Hematopoietic multipotent progenitor cell treated with erythropoietin and hydrocortisone succinate and interleukin-3 and kit ligand, for 6 days (in vitro differentiated cells): ENCODE measurements at places on chromosomes 16 and 17.
A peak's percentile ranks its signal among the peaks of the same experiment; 100 is the strongest.

DNA sequence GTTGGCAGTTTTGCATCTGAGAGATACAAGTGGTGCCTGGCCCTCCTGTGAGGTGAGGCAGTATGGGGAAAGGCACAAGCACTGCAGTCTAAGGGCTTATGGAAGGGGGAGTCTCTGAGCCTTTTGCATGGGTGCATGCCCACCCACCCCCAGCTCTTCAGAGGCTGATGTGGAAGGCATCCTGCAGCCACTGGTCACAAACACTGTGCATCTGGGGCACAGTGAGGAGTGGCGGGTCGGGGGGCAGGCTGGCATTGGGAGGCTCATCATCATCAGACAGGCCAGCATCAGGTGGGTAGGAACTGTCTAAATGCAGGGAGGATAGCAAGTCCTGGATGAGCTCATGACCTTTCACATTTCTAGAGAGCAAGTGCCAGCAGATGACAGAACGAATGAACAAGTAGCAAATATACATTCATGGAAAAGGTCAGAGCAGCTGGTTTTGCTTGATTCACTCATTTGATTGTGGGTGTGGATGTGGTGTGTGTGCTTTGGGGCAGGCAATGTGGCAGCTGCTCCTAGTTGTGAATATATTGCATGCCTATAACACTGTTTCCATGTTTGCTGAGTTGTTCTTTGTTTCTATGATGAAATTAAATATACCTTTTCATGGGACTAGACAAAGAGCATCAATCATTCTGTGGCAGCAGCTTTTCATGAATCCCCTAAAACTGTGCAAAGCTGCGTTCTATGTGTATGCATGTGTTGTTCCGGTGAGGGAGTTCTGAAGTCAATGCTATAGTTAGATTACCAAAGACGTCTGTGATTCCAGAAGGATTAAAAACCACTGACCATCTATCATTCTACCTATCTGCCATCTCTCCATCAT lies 29.2 kb downstream of the TRIM25 start:
- DNase-seq = no peak

- DNase-seq = no peak
These were observed 296.3 kb downstream of the CPPED1 start for GRCh38 chr16:12507366-12507765.

DNA sequence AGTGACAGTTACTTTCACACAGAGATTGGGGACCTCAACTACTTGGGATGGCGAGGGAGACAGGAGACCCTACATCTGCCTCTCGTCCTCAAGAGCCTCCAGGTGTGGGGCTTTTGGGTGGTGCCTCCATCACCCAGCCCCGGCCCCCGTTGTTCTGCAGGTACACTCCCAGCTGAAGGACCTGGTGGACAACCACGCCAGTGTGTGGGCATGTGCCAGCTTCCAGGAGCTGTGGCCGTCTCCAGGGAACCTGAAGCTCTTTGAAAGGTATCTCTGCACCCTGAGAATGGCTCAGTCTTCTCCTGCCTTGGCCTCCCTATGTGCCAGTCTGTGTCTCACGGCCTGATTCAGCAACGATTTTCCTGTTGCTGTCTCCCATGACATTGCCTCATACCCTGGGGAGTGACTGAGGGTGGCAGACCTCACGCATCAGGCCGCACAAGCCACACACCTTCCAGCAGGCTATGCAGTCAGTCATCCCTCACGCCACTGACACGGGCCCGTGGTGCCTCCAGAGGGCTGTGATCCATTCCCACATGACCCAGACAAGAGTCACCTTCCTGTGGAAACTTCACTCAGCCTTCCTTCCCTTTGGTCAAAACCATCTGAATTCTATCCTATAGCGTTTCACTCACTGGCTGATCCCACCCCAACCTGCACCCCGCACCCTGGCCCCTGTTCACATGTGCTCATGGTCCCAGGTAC lies 3.7 kb downstream of the CCNF start:
- no peak for DNase-seq

DNA sequence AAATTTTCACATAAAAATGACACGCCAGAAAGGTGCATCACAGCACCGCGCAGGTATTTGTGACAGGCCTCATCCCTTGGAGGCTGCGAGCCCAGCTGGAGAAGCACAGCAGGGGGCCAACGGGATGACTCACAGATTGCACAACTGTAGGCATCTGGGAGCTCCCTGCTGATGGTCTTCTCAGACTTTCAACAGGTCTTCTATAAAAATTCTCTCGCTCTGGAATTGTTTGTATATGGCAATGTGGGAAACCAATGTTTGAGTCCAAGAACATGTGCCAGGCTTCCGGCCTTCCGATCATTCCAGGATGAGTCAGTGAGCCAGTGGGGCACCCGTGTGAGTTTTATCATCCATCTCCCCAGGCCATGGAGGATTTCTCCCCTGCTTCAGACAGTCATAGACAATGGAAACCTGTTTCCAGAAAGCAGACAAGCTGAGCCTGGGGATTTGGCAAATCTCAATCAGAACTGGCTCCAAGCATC lies 24.1 kb upstream of the ADORA2B start:
- DNase-seq = no peak

DNA sequence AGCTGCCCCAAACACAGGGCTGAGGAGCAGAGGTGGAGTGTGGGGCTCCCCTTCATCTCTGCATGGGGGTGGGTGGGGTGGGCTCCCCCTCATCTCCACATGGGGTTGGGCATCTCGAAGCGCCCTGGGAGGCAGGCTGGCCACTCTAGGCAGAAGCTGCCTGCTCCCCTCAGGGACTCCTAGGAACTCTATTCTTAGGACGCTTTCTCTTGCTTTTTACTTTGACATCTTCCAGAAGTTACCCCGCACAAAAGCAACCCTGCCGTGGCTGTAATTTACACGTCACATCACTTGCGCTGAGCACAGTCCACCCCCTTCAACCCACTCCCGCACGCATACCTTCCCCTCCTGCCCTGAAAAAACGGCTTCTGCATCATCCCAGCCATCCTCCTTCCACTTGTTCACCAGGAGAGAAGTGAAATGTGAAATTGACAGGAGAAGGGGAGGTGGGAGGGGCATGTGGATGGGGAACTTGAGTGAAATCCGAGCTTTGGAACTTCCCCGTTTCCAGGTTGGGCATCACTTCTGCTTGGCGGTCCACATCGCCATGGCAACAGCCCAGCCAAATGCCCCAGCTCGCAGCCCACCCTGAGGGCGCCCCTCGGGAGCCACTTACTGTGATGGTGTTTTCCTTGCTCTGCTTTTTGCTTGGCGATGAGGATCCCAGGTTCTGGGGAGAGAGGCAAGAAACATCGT lies 53.7 kb upstream of the RCVRN start:
- no peak for DNase-seq

- no peak for DNase-seq
These were observed 53.9 kb downstream of the USP22 start for GRCh38 chr17:20988896-20989295.

- no peak for DNase-seq
These were observed 7.8 kb upstream of the ALOX12B start for GRCh38 chr17:8095361-8095760.

GRCh38 chr17:28864991-28865849 lies 10.4 kb downstream of the ERAL1 start:
- peak; percentile 98 for DNase-seq

DNA sequence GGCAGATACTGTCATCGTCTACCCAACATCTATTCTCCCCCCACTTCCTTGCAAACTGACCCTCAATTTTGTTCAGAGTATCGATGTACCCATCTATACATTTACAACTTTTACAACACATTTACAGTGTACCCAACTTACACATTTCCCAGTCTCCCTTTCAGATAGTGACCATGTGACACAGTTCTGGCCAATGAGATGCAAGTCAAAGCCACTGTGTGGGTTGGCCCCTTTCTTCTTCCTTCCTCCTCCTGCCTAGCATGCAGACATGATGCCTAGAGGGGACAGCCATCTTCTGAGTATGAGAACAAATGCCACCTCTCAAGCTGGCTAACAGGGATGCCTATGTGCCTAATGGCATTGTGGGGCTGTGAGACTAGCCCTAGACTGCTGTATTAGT lies 11.3 kb upstream of the NFAT5 start:
- no peak for DNase-seq

DNA sequence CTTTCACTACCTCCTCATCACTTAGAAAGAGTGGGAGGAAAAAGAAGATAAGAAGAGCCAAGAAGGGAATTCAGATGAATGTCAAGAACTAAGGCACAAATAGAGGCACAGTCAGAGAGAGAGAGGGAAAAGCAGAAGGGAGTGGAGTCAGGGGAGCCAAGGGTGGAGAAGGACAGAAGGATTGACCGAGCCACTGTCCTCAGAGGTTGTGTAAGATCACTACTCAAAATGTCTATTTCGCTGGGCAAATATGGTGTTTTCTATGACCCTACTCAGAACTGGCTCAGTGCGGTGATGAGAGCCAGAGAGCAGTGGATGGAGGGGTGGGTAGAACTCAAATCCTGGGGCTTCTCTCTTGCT lies 139.2 kb upstream of the HS3ST2 start:
- DNase-seq = no peak

GRCh38 chr16:81035975-81036750 lies 521 bp downstream of the ATMIN start:
- peak; percentile 46 for DNase-seq

GRCh38 chr17:79188048-79188447 lies 113.4 kb downstream of the ENGASE start:
- peak; percentile 38 for DNase-seq

- DNase-seq = no peak
These were observed 2.8 kb downstream of the ACE start for GRCh38 chr17:63479495-63480184.

DNA sequence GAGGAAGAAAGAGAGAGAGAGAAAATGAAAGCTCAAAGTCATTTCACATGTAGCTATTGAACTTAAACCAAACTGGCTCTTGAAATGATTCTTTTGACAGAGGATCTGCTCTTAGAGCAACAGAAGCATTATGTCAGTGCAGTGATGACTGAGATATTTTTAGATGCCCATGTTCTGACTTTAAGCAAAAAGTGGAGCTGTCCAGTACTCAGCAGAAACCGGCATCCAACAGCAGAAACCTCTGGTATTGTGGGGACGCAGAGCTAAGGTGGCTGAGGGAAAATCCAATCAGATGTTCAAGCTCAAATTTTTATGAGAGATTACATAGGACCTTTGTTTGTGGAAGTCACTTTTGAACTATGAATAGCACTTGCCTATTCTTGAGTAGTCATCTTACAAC lies 69.8 kb upstream of the ANKFN1 start:
- no peak for DNase-seq

DNA sequence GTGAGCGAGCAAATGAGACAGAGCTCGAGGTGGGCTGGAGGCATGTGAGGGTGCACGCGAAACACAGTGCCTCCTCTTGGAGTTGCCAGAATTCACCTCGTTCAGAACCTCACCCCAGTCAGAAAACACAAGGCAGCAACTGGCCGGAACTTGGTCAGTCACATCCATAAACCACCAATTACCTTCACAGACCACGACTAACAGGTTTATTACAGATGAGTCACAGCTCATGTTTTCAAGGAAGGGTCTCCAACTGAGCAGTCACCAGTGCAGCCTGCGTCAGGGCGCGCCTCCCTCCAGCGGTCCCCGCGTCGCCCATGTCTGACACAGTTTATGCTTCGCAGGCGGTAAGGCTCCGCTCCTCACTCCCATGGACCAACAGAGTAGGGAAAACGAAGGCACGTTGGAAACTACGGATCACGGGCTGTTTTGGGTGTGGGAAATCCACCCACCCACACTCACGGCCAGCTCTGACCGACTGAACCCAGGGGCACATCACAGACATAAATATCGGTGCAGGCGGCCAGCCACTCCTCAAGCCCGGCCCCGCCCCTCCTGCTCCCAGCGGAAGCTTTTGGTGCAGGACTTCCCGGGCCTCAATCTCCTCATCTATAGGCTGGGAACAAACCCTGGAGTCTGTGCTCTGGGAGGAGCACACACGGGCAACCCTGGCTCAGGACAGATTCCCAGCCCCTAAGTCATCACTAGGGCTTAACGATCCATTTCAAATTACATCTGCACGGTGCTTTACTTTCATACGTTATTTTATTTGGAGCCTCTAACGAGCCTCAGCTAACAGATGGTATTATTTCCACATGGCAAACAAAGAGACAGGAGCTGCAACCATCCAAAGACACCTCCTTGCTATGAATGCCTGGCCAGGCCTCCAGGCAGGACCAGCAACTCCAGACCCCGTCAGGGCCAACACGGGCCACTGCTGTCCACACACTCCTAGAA lies 126.3 kb downstream of the ZNF778 start:
- no peak for DNase-seq

DNA sequence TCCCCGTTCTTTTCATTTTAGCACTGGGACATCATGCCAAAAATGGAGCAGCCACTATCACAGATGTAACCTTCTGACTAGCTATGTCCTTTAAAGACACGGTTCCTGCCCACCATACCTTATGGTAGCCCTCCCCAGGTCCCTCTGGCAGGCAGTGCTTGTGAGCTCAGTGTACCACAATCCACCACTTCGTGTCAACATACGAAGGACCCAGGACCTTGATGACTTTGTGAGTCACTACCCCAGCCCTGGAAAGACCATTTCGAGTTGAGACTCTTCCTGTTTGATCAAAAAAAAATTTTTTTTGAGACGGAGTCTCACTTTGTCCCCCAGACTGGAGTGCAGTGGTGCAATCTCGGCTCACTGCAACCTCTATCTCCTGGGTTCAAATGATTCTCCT lies 21.0 kb upstream of the FLCN start:
- DNase-seq = no peak

- no peak for DNase-seq
These were observed 220.5 kb downstream of the PARN start for GRCh38 chr16:14409563-14409962.

- DNase-seq = no peak
These were observed 23.3 kb upstream of the SUPT4H1 start for GRCh38 chr17:58375256-58375655.

DNA sequence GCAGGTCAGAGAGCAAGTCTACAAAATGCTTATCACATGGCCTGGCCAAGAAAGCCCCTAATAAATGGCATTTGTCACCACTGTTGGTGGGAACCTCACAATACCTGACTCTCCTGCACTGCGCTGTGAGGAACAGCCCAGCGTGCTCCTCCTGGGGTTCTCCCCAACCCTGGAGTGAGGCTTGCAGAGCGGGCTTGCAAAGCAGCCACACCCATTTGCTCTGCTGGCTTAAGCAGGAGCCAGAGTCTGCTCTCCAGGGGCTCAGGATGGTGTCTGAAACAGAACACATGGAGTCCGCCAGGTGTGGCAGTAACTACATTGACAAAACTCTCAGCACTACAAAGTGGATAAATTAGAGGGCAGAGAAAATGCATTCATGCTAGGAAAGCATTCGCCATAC lies 331.0 kb upstream of the CCL2 start:
- no peak for DNase-seq

GRCh38 chr16:66428682-66429251 lies 1.7 kb downstream of the BEAN1 start:
- DNase-seq = no peak

DNA sequence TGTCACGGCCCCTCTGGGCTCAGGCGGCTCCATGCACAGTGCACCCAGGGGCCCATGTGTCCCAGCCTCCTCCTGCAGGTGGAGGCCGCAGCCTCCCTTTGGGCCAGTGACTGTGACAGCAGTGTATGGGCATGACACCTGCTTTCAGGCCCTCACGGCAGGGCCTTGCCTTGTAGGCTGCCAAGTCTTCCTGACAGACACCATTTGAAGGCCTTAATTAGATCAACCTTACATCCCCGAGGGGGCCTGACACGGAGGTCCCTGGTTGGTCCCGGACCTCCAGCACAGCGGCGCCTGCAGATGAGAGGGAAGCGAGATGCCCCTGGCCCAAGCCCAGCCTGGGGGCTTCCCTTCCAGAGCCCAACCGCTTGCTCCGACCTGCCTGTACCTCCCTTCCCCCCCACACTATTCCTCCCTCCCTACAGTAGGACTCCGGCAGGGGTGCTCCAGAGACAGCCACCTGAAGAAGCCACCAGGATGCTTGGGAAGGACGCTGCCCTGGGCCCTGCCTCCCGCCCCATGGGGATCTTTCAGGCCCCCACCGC lies 31.9 kb downstream of the BAIAP2 start:
- DNase-seq = no peak
